Stimulated activated CD8-positive, alpha-beta memory T cell treated with anti-CD3 and anti-CD28 coated beads, Interleukin-12 subunit alpha, Interleukin-12 subunit beta, amount 100 ng/mL, for 4 hours (primary cell): ENCODE measurements at places on chromosomes 2 and 18.

DNA sequence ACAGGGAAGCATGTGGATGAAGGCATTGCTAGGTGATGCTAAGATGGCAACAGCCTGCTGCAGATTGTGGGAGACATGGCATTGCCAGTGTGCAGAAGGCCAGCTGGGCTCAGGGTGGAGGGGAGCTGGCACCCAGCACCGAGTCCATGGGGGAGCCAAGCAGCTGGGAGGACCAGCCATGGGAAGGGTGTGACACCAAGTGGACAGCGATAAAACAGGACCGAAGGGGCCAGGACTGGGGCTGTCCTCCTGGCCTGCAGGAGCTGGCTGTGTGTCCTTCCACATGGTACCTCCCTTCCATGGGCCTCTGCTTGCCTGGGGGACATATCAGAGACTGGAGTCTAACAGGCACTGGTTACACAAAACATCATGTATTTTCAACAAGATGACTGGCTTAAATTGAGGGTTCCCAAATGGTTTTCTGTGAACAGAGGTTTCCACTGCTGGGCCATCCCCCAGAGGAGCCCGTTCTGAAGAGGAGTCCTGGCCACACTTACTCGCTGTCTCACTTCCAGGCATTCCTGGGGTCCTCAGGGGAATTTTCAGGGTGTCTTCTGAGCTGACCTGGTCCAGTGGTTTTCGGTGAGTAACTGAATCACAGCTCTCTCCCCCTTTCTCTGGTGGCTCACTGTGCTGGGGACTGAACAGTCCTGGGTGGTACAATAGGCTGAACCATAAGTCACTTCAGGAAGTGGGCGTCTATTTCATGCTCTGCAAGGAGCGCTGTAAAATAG is 60.4 kb upstream of the TNP1 start:
- DNase-seq: no peak

DNA sequence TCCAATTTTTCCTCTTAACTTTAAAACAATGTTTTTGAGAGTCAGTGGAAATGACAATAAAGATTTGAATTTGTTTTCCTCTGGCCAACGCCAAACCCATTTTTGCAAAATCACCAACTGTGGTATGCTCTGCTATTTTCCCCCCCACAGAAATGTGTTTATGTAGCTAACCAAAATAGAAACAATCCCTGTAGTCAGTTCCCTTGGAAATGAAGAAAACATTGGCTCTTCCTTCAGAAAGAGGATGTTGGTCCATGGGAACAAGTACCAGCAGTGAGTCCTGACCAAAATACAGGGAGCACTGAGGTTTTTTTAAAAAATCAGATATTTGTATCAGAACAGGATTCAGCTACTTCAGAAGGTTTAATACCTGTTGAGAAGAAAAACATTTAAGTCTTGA is 65.3 kb downstream of the SLC40A1 start:
- no peak for DNase-seq

DNA sequence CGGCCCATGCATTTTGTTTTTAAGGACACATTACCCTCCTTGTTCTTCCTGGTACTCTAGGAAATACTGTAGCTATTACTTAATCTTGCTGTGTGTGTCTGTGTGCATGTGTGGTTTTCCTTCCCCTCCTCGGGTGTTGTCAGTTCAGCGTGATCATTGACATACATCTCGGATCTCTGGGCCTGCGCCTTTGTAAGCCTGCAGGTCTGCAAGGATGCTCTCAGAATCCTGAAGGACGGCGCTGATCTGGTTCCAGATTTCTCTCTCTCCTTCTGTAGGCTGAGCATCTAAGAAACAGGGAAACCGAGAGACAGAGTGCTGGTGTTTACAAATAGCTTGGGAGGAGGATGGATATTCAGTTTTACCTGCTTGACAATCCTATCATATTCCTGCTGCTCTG is 100.2 kb downstream of the CYRIA start:
- no peak for DNase-seq

- DNase-seq: no peak
Measured at GRCh38 chr18:23585897-23586248, 433 bp downstream of the NPC1 start.

DNA sequence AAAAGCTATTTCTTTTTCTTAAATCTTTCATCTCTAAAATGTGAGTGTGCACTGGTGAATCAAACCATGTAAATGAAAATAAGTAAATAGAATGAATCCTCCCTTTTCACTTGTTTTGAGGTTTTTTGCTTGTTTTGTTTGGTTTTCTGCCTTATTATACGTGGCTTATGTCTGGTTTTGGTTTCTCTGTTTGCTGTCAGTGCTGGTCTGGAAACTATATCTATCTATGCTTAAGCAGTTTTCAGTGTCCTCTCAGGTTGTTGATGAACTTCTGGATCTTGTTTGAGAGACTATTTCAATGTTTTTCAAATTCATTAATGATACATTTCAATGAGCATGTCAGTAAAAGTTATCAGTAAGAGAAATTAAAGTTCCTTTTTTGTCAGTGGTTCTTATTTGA is 48.1 kb upstream of the TNFRSF11A start:
- no peak for DNase-seq

DNA sequence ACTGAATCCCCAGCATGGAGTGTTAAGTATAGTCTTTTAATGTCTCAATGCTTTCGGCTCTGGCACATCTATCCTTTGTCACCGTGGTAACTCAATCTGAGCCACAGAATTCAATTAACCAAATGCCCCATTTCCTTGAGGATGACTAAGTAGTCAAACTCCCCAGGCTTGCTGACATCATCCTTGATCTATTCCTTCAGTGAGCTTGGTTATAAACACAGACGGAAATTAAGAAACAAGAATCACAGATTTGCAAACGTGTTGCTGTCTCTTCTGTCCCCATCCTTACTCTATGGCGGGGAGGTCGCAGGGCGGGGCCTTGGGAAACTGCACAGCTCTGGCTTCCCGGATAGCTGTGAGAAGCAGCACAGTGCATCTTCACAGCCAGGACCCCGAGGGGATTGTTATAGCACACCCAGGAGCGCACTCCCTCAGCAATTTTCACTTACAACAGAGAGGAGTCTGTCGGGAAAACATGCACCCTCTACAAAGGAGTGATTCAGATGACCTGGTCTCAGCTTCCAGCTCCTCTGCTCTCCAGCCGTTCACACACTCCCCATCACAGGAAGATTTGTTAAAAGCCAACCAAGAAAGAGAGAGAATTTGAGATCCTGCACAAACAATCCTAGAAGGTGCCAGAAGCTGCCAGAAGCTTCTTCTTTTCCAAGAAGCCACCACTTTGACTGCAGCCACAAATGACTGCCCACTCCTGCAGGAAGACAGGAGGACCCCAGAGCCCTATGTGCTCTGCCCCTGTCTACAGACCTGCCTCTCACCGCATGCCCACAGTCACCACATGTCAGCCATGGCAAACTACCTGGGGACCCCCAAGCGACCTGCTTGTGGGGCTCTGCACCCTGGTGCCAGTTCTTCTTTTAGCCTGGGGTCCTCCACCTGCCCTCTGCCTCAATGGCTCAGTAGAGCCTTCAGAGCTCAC is 44.9 kb upstream of the YWHAQ start:
- no peak for DNase-seq

DNA sequence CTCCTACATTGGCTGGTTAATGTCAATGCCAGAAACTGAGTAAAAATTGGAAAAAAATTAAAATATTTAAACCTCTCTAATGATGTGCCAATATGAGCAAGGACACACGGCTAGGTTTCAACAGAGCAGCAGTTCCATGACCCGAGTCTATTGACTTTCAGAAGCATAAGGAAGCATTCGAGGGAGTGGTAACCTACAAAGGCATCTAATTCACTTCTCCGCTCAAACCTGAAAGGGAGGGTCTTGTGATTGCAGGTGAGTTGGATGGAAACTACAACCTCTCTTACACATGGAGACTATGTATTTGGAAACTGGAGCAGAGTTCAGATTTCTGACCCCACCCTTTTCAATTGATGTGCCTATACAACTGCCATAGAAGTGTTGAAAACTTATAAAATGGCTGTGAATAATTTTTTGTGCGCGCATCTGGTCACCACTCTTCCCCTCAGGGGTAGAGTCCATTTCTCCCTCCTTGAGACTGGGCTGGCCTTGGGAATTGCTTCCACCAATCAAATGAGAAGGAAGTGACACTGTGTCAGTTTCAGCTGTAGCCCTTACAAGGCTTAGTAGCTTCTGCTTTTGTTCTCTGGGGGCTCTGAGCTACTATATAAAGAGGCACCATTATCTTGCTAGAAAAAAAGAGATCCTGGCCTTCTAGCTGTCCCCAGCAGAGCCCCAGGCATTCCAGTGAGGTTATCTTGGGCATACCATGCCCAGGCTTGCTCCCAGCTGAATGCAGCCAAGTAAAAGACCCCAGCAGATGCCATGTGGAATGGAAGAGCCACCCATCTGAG is 278.0 kb downstream of the EPHA4 start:
- DNase-seq: no peak

DNA sequence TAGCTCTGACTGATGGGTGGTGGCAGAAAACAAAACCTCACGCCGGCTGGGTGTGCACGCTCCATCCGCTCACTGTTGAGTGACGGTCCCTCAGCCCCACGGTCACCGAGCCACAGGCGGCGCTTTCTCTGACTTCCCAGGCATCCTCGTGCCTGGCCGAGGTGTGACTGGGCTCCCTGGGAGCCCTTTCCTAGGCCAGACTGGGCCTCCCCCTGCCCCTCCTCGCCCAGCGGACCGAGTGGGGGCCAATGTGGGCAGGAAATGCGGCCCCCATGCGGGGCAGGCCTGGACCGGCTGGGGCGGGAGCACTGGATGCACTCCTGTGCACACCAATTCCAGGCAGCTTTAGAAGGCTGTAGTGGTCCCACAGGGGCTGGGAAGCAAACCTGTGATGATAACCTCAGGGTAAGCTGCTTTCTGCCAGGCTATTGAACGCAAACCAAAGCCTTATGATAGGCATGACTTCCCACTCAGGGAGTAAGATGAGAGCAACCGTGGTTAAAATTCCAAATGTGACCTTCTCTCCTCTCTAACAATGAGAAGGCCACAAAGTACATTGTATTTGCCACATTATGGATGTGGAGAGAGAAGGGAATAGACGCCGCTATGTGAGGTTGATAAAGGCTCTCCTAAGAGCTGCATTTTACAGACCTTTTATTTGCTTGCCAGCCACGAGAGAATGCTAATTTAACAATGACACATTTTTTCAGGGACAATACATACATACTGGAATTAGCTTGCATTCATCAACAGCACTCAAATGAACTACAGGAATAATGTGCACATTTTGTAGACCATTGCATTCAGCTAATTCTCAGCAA is 83.9 kb upstream of the PGAP1 start:
- DNase-seq: no peak

DNA sequence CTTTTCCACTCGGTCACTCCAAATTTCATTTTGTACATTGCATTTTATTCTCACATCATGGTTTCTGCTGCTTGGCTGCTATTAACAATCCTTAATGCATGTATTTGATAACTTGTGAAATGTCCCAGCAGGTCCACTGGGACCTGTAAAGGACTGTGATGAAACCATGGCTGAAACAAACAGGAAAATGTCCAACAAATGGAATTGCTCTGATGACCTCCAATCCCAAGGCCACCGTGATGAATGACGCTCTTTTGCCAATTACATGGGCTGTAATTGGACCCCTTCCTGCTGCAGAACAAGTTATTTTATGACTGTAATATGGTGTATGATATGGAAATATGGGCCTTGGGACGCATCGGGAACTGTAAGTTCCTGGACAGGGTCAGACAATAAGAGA is 224.2 kb upstream of the CXCR4 start:
- DNase-seq: no peak

- DNase-seq: no peak
Measured at GRCh38 chr2:86673986-86674670, 46.0 kb upstream of the RMND5A start.

- DNase-seq: no peak
Measured at GRCh38 chr2:231146665-231147064, 21.8 kb upstream of the HTR2B start.

DNA sequence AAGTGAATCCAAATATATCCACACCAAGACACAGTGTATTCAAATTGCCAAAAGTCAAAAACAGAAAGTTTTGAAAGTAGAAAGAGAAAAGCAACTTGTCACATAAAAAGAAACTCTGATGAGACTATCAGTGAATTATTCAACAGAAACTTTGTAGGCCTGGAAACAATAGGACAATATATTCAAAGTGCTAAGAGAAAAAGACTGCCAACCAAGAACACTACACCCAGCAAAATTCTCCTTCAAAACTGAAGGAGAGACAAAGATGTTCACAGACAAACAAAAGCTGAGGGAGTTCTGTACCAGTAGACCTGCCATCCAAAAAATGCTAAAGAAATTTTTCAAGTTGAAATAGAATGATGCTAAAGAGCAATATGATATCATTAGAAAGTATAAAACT is 69.6 kb downstream of the GYPC start:
- no peak for DNase-seq

DNA sequence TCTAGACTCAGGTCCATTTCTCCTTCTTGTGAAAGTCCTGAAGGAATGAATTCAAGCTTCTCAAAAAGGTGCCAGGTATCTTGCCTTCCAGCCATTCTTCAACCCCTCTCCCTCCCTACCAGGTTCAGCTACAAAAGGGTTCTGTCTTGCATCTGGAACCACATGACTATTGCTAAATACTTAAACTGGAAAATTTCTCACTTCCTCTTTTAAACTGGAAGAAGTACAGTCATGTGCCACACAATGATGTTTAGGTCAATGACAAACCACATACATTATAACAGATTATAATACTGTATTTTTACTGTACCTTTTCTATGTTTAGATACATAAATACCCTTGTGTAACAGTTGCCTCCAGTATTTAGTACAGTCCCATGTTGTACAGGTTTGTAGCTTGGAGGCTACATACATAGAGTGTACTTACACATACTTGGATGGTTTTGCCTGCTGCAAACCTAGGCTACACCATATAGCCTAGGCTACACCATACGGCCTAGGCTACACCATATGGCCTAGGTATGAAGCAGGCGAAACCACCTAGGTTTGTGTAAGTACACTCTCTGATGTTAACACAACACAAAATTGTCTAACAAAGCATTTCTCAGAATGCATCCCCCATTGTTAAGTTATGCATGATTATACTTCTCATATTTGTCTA is 142.0 kb upstream of the DNMT3A start:
- no peak for DNase-seq

DNA sequence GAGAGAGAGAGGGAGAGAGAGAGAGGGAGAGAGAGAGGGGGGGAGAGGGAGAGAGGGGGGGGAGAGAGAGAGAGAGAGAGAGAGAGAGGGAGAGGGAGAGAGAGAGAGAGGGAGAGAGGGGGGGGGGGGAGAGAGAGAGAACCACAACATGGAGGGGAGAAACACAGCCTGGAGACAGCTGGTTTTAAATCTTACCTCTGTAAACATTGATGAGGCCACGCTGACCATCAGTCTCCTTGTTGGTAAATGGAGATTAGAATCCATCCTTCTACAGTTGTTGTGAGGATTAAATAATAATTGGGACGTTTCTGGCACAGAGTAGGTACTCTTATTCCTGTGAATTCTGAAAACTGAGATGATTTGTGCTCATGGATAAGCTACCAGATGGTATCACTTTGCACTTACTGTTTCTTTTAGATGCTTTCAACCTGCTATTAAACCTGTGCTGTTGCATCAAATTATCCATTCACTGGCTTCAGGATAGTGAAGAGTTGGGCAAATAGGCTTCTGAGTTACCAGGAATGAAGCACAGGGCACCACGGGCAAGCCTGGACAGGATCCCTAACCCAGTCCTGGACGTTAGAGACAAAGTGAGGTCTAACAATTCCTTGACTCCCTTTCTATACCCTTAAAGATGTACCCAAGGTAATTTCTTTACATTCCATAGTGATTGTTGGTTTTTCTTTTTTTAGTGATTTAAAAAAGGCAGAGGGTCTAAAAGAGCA is 318.1 kb downstream of the ZNF521 start:
- no peak for DNase-seq

- DNase-seq: no peak
Measured at GRCh38 chr18:48879008-48879431, 71.7 kb downstream of the SMAD7 start.

GRCh38 chr18:54679318-54680149 is 88.5 kb downstream of the DYNAP start:
- no peak for DNase-seq
